Endodermal cell (in vitro differentiated cells): ENCODE measurements at places on chromosomes 2 and 18. TPM values are rescaled to one million over a fixed set of nuclear protein-coding genes. Genes with fewer than 3 reads are reported as not detected.

- no peaks in the 10 kb centered on the region for H3K36me3 ChIP-seq
- no peak overlapping the region for H3K4me3 ChIP-seq
- DNase-seq: peak; percentile 59
- H3K4me1 ChIP-seq: no peaks in the 10 kb centered on the region
- peaks cover 5% of the 10 kb centered on the region for H3K27me3 ChIP-seq
- no peak overlapping the region for H3K27ac ChIP-seq
Measured at GRCh38 chr2:67880291-67880761, 182.5 kb downstream of the C1D start.

Gene NMUR1
- 0.09 to 0.29 TPM (median 0.25 TPM) in 3 replicates for total RNA-seq

GRCh38 chr2:168992026-168992425 lies 39.1 kb downstream of the ABCB11 start:
- H3K4me1 ChIP-seq: peaks cover 7% of the 10 kb centered on the region
- no peaks in the 10 kb centered on the region for H3K27me3 ChIP-seq
- H3K27ac ChIP-seq: no peak overlapping the region
- H3K36me3 ChIP-seq: no peaks in the 10 kb centered on the region
- H3K4me3 ChIP-seq: no peak overlapping the region
- no peak for DNase-seq

- peak overlapping the region; percentile 51 for H3K27ac ChIP-seq
- peaks cover 3% of the 10 kb centered on the region for H3K4me1 ChIP-seq
- no peaks in the 10 kb centered on the region for H3K27me3 ChIP-seq
- no peak overlapping the region for H3K4me3 ChIP-seq
Measured at GRCh38 chr18:76771192-76771799, 51.1 kb upstream of the ZNF236 start.

DNA sequence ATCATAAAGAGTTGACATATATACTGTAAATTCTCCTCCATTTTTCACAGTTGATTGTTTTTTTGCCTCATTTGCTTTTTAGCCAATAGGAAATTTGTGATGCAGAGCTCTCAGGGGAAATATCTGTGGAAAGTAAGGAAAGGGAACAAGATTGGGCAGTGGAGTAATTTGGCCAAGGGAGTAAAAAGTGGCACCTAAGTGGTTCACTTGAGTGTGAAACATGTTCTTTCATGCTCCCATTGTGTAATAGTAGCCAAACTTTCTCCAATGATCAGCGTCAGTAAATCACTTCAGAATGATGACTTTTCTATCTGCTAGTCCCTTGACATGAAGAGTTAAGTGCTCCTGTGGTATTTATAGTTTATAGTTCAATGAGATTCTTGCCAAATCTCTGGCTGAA lies 141.9 kb upstream of the KCNJ3 start:
- no peak for DNase-seq
- H3K4me1 ChIP-seq: no peaks in the 10 kb centered on the region
- H3K27me3 ChIP-seq: no peaks in the 10 kb centered on the region
- no peak overlapping the region for H3K27ac ChIP-seq
- H3K36me3 ChIP-seq: no peaks in the 10 kb centered on the region

DNA sequence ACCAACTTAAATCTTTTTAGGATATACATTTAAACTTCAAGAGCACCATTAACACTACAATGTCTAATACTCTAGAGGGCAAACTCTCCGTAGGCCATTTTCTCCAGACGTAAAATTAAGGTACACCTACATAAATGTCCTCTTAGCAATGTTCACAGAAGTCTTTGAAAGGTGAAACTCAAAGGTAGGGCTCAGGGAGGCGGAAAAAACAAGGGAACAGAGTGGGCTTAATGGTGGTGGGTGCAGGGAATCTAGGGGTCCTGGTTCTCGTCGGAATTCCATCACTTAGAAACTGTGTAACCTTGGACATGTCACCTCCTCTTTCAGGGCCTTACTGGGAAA lies 668 bp downstream of the NFU1 start:
- H3K27ac ChIP-seq: peak overlapping the region; percentile 50
- peaks cover 36% of the 10 kb centered on the region for H3K36me3 ChIP-seq

GRCh38 chr2:174048243-174048642 lies 83.1 kb upstream of the SP3 start:
- no peaks in the 10 kb centered on the region for H3K36me3 ChIP-seq
- H3K4me1 ChIP-seq: peaks cover 9% of the 10 kb centered on the region
- no peak overlapping the region for H3K27ac ChIP-seq
- no peaks in the 10 kb centered on the region for H3K27me3 ChIP-seq

- H3K27me3 ChIP-seq: no peaks in the 10 kb centered on the region
- H3K27ac ChIP-seq: no peak overlapping the region
- no peak for DNase-seq
- peaks cover 5% of the 10 kb centered on the region for H3K4me1 ChIP-seq
- no peak overlapping the region for H3K4me3 ChIP-seq
Measured at GRCh38 chr2:30341500-30342267, 105.4 kb upstream of the LCLAT1 start.

- H3K27ac ChIP-seq: no peak overlapping the region
- H3K36me3 ChIP-seq: peaks cover 45% of the 10 kb centered on the region
Measured at GRCh38 chr2:224545884-224546644, 39.1 kb downstream of the CUL3 start.

- H3K36me3 ChIP-seq: no peaks in the 10 kb centered on the region
- H3K27ac ChIP-seq: no peak overlapping the region
- H3K4me3 ChIP-seq: no peak overlapping the region
- no peaks in the 10 kb centered on the region for H3K4me1 ChIP-seq
- no peak for DNase-seq
Measured at GRCh38 chr2:13515254-13515653, 798.5 kb downstream of the TRIB2 start.

Gene GAREM1
- 6.3 to 9.4 TPM (median 9.0 TPM) in 3 replicates for total RNA-seq

GRCh38 chr2:74223941-74224770 lies 25.7 kb downstream of the MTHFD2 start:
- H3K4me1 ChIP-seq: no peaks in the 10 kb centered on the region
- no peaks in the 10 kb centered on the region for H3K27me3 ChIP-seq
- H3K36me3 ChIP-seq: peaks cover 24% of the 10 kb centered on the region
- H3K4me3 ChIP-seq: no peak overlapping the region
- DNase-seq: peak; percentile 52
- no peak overlapping the region for H3K27ac ChIP-seq

Gene TCF23
- total RNA-seq: not detected in 2 replicates

GRCh38 chr2:80437959-80438358 lies 133.4 kb upstream of the LRRTM1 start:
- no peaks in the 10 kb centered on the region for H3K27me3 ChIP-seq
- H3K4me1 ChIP-seq: no peaks in the 10 kb centered on the region
- H3K4me3 ChIP-seq: no peak overlapping the region
- DNase-seq: peak; percentile 51
- no peak overlapping the region for H3K27ac ChIP-seq

Gene NBAS
- total RNA-seq: 41.8 and 47.4 TPM in 2 replicates

- H3K4me1 ChIP-seq: no peaks in the 10 kb centered on the region
- H3K4me3 ChIP-seq: no peak overlapping the region
- H3K27ac ChIP-seq: no peak overlapping the region
- DNase-seq: no peak
- H3K27me3 ChIP-seq: no peaks in the 10 kb centered on the region
- no peaks in the 10 kb centered on the region for H3K36me3 ChIP-seq
Measured at GRCh38 chr2:7609556-7609955, 692.3 kb downstream of the RNF144A start.

- H3K4me3 ChIP-seq: no peak overlapping the region
- no peak overlapping the region for H3K27ac ChIP-seq
- H3K4me1 ChIP-seq: no peaks in the 10 kb centered on the region
- no peaks in the 10 kb centered on the region for H3K27me3 ChIP-seq
- no peaks in the 10 kb centered on the region for H3K36me3 ChIP-seq
- no peak for DNase-seq
Measured at GRCh38 chr2:150332383-150332782, 155.1 kb downstream of the RND3 start.

Gene EML6
- 1.4 and 1.7 TPM in 2 replicates for total RNA-seq

DNA sequence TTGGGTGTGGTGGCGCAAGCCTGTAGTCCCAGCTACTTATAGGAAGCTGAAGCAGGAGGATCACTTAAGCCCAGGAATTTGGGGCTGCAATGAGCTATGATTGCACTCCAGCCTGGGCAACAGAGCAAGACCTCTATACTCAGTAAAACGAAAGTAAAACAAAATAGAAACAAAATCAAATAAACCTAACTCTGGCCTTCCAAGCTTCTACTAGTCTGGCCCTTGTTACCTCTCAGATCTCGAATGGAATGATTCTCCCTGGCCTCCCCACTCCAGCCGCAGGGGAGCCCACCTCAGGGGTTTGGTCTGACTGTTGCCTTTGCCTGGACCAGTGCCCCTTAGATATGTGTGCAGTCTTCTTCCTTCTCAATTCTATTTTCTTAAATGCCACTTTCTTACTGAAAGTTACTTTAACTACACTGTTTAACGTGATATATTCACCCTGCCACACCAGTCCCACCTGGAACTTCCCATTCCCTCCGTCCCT lies 160.0 kb upstream of the GCFC2 start:
- H3K4me1 ChIP-seq: no peaks in the 10 kb centered on the region
- no peaks in the 10 kb centered on the region for H3K27me3 ChIP-seq
- H3K27ac ChIP-seq: no peak overlapping the region
- peak; percentile 66 for DNase-seq
- no peaks in the 10 kb centered on the region for H3K36me3 ChIP-seq
- no peak overlapping the region for H3K4me3 ChIP-seq

Gene VAMP8
- 146 and 148 TPM in 2 replicates for total RNA-seq
